ENCODE measurements at places on chromosomes 4 and X. TPM values are rescaled to one million over a fixed set of nuclear protein-coding genes. Genes with fewer than 3 reads are reported as not detected.
A peak's percentile ranks its signal among the peaks of the same experiment; 100 is the strongest.

The ADH1A gene
- not detected for total RNA-seq

The SPANXN4 gene
- total RNA-seq: not detected

The IL2 gene
- total RNA-seq: not detected

The ATOH1 gene
- total RNA-seq: not detected

The CFAP299 gene
- 1.1 TPM for total RNA-seq

The DUSP9 gene
- 1.7 TPM for total RNA-seq

The RENBP gene
- 2.8 TPM for total RNA-seq

The ELOVL6 gene
- total RNA-seq: 39.0 TPM

The UTP14A gene
- 11.7 TPM for total RNA-seq

The CYTL1 gene
- 0.94 TPM for total RNA-seq

The TRAM1L1 gene
- total RNA-seq: 37.1 TPM

The RPA4 gene
- total RNA-seq: 2.0 TPM

The TDO2 gene
- 0.78 TPM for total RNA-seq

The KIF4A gene
- total RNA-seq: 2.7 TPM

The PABPC1L2B gene
- total RNA-seq: not detected

DNA sequence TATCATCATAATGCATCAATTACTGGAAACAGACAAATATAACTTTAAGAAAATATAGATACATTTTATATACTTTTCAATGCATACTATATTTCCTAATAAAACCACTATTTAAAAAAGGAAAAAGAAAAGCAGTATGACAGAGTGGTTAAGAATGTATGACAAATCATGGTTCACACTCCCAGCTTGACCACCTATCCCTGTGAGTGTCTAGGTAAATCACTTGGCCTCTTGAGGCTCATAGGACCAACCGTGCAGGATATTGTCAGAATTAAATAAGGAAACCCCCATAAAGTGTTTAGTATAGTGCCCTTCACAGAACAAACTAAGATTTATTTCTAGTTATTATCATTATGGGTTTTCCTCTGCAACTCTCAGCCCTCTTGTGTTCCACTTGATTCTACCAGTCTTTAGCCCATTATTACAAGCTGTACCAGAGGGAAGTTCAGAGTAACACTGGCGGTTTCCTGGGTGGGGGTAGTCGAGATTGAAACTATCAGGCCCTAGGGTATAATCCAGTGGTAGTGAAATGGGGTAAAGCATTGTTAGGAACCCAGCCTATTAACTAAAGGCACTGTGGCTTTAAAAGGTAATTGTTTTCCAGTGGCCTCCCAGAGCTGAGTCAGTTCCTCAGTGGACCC lies 55.5 kb upstream of the PAK3 start:
- DNase-seq: no peak

DNA sequence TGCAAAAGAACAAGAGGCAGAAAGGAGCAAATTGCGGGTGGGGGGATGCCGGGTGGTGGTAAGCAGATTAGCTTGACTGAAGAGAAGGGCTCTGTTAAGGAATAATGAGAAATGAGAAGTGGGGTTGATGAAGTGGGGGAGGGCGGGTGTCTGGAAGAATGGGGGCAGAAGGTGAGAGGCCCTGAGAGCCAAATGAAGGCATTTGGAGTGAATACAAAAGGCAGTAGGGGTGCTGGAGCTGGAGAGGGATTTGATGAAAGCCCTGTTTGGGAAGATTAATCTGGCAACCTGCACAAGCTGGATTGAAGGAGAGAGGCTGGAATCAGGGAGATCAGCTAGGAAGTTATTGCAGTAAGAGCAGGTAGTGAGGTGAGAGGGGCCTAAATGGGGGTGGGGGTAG lies 82.1 kb downstream of the GUCY2F start:
- no peak for DNase-seq

- DNase-seq: no peak
Observed at GRCh38 chrX:138270931-138271330, 440.6 kb downstream of the FGF13 start.

DNA sequence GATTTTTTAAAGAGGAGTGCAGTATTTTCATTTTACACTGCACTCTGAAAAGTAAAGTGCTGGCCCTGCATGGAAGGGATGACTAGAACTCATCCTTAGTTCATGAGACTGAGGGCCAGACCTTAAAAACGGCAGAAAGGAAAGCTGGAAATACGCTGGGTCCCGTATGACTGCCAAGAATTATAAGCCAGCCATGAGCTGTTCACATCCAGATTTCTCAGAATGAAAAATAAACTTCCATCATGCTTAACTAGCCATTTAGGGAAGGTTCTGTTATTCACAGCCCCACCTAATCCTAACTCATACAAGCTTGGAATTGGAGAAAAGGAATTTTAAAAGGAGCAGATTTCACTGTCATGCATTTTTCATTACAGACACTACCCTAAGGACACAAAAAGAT lies 894.4 kb downstream of the FAT4 start:
- DNase-seq: no peak

GRCh38 chr4:37101182-37101581 lies 143.4 kb upstream of the NWD2 start:
- no peak for DNase-seq

DNA sequence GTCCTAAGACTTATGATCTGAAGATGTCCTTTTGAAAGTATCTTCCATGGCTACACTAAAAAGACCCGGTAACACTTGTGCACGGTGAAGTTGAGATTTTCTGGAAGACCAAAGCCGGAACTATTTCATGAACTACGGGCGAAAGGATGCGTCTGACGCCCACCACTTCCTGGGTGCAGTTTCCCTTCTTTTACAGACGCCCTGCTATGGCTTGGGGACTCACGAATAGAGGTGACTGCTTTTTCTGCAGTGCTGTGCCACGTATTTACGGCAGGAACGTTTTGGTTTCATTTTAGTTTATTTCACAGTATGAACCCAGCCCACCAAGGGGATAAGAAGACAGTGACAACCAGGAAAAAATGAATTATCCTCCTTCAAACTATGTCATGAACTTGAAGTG lies 180.4 kb downstream of the AFAP1 start:
- DNase-seq: no peak

DNA sequence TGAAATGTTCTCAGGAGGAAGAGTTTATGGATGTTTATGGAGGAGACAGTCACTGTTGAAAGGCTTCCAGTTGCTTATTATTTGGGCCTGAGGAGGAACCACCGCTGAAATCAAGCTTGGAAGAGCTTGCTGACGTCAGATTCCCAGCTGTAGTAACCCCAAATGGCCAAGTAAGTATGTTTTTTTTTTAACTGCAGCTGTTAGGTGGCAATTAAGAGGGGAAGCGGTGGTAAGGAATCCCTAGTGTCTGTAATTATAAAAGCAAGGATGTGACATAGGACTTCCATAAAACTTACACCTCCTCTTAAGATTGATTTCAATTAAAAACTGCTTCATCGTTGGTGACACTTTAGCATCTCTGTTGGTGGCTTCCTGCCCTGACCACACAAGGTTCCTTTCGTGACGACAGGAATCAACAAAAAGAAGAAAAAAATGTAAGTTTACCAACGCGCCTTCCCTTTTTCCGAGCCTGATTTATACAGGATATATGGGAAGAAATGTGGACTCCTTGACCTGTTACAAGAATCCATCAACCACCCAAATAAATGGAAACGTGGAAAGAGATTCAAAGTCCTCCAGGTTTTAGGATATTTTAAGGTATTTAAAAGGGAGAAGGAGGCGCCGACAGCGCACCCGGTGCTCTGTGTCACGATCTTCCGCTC lies 884 bp downstream of the RELL1 start:
- no peak for DNase-seq

GRCh38 chr4:167779280-167779679 lies 313.1 kb upstream of the ANXA10 start:
- no peak for DNase-seq

- DNase-seq: no peak
Observed at GRCh38 chrX:108993909-108994308, 257.5 kb upstream of the IRS4 start.

GRCh38 chr4:148443512-148444295 lies 1.5 kb upstream of the NR3C2 start:
- no peak for DNase-seq

GRCh38 chr4:125254106-125254505 lies 60.6 kb upstream of the FAT4 start:
- no peak for DNase-seq

DNA sequence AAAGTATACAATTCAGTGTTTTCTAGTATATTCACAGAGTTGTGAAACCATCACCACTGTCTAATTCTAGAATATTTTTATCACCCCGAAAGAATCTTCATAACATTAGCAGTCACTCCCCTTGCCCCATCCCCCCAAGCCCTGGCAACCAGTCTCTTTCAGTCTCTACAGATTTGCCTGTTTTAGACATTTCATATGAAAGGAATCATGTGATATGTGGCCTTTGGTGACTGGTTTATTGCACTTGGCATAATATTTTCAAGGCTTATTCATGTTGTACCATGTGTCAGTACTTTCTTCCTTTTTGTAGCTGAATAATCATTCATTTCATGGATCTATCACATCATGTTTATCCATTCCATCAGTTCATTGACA lies 371.7 kb downstream of the AFF2 start:
- DNase-seq: no peak

- DNase-seq: no peak
Observed at GRCh38 chr4:18508786-18509185, 487.2 kb upstream of the LCORL start.

- no peak for DNase-seq
Observed at GRCh38 chrX:109345856-109346255, 136.0 kb downstream of the GUCY2F start.

DNA sequence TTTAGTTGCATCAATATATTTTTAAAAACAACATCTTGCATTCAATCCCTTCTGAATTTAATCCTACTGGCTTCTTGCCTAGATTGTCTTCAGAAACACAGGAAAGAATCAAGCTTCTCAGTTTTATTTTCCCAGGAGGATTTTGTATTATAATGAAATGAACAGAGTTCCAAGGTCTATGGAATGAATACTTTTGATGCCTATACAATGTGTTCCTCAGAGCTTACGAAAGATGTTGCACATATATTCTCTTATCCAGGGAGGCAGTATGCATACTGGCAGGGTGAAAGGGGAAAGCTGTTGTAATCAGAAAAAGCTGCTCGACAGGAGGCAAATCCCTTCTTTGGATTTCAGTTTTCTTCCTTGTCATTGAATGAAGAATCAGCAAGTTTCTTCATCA lies 8.8 kb downstream of the TMPRSS11D start:
- no peak for DNase-seq

DNA sequence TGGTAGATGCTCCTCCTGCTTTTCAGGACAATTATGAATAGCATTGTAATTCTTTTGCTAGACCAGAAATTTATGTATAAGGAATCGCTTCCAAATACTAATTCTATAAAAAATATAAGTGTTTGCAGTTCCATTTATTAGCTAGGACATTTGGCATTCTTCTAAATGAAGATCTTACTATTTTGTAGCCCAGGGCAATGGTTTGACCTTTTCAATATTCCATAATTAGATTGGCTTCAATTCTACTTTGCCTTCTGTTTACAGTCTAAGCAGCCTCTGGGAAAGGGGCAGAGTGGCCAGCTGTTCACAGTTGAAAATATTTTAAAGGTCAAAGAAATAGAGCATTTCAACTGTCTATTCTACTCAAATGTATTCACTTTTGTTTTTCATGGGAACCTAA lies 912.1 kb upstream of the GRIA3 start:
- DNase-seq: no peak

DNA sequence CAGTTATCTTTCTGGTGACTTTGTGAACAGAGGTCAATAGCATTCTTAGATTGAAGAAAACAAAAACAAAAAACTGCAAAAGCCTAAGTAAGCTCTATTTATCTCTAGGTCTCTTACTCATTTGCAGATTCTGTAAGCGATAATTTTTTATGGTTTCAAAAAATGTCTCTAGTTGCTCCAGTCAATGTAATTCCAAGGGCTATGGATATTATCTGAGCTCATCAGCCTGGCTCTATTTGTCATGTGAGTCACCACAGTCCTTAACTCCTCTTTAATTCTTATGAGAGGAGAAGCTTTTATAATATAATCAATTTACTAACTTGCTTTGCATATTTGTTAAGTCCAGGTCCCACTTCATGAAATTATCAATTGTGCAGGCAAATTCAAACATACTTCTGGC lies 79.1 kb downstream of the NPFFR2 start:
- no peak for DNase-seq

GRCh38 chr4:170007113-170007512 lies 19.1 kb downstream of the MFAP3L start:
- no peak for DNase-seq

GRCh38 chr4:123418351-123418931 lies 21.8 kb downstream of the SPRY1 start:
- DNase-seq: no peak

- DNase-seq: no peak
Observed at GRCh38 chr4:112532267-112532666, 16.3 kb upstream of the NEUROG2 start.

- DNase-seq: no peak
Observed at GRCh38 chrX:130216320-130216719, 44.6 kb downstream of the RAB33A start.

DNA sequence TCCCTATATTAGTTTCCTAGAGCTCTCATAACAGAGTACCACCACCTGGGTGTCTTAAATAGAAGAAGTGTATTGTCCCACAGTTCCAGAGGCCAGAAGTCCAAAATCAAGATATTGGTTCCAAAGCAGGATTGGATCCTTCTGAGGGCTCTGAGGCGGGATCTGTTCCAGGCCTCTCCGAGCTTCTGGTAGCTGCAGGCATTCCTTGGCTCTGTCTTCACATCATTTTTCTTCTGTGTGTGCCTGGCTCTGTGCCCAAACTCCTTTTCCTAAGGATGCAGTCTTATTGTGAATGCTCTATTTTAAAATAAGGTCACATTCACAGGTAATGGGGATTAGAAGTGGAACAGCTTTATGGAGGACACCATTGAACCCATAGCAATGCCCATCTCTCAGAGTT lies 253.7 kb upstream of the TAPT1 start:
- no peak for DNase-seq

DNA sequence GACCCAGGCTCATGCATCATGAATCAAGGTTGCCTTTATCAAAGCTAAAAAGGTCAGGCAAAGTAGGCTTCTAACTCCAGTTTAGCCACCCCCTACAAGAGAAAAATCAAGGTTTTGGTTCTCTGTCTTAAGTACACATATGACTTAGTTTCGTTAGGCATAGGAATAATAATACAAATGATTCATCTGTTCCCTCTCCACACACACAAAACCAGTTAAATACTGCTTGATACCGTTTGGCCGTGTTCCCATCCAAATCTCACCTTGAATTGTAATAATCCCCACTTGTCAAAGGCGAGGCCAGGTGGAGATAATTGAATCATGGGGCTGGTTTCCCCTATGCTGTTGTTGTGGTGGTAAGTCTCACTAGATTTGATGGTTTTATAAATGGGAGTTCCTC lies 226.2 kb downstream of the HS6ST2 start:
- no peak for DNase-seq

- DNase-seq: peak; percentile 8
Observed at GRCh38 chrX:115690511-115691216, 129.7 kb downstream of the PLS3 start.
